ENCODE measurements at places on chromosomes 1 and 21.

DNA sequence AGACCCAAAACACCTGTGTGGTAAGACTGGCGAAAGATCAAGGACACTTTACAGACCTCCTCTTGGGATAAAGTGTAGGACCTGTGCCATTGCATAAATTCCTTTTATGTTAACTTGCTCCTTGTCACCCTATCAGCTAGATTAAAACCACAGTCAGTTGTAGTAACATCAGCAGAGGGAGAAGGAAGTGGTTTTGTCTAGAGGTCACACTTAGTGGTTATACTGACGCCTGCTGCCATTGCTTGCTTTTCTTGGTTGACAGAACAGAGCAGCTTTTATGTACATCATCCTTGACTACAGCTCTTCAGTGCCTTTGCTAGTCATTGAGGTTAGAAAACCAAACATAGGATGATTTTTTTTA lies 101.4 kb downstream of the PBX1 start:
- no peak for DNase-seq

- no peak for DNase-seq
Observed at GRCh38 chr1:33660956-33661355, 188.5 kb downstream of the ZSCAN20 start.

- no peak for DNase-seq
Observed at GRCh38 chr21:42535602-42536171, 22.0 kb downstream of the SLC37A1 start.

DNA sequence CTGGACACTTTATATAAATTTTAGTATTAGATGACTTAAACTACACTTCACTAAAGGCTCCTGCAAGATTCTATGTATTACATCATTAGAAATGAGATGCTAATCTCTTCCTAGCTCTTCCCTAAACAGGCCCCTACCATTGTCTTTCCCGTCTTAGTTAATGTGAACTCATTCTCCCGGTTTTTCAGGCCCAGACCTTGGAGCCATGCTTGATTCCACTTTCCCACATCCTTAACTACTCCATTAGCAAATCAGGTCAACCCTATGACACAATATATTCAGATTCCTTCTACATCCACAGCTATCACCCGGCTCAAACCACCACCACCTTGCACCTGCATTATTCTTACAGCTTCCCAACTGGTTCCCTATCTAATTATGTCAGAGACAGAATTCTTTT lies 73.3 kb downstream of the NVL start:
- DNase-seq = no peak

DNA sequence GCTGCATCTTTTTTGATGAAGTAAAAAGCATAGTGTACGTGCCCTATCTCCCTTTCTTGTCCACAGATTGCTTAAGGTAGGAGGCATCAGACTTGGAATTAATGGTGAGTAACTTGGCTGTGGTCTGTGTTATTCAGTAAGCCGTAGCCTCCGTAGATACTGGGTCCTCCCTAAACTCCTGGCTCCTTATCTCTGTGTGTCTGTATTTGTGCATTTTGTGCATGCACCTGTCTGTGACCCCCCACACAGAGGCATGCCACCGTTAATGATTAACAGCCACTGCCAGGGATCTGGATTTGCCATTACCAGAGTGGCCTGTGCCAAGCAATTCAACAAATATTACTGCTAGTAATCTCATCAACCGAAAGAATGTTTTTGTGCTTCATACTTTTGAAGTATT lies 31.9 kb downstream of the MAP3K21 start:
- no peak for DNase-seq

- no peak for DNase-seq
Observed at GRCh38 chr1:219174460-219175211, 958 bp downstream of the LYPLAL1 start.

DNA sequence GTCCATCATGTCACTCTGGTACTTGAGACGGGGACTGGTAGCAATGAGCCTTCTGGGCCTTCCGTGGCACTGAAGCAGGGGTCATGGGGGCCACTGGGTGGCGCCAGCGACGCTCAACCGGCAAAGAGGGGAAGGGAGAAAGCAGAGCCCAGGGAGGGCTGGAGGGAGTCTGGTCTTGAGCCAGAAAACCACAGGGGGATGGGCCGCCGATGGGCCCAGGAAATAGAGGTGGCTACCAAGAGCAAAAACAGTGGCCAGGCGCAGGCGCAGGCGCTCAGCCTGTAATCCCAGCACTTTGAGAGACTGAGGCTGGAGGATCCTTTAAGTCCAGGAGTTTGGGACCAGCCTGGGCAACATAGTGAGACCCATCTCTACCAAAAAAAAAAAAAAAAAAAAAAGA lies 21.8 kb downstream of the EXOC8 start:
- DNase-seq = no peak

DNA sequence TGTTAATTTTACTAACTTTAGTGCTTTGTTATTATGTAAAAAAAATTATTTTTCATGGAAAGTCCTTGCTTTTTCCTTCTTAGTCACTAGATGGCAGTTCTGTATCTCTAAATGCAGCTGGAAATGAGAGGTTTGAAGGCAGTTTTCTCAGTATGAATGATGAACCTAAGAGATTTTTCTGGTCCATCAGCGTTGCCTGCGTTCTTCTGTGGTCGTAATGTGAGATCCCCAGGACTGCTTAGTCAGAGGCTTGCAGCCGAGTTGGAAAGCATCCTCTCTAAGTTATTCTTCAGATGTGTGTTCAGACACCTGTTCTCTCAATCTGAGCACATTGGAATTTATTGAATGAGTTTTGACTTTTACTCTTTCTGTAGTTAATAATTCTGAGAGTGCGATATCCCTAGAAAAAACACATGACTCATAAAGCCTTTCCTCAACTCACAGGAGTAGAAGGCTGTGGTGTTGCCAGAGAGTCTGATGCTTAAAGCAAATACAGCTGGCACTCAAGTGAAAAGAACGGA lies 99.3 kb downstream of the FMN2 start:
- DNase-seq = no peak

DNA sequence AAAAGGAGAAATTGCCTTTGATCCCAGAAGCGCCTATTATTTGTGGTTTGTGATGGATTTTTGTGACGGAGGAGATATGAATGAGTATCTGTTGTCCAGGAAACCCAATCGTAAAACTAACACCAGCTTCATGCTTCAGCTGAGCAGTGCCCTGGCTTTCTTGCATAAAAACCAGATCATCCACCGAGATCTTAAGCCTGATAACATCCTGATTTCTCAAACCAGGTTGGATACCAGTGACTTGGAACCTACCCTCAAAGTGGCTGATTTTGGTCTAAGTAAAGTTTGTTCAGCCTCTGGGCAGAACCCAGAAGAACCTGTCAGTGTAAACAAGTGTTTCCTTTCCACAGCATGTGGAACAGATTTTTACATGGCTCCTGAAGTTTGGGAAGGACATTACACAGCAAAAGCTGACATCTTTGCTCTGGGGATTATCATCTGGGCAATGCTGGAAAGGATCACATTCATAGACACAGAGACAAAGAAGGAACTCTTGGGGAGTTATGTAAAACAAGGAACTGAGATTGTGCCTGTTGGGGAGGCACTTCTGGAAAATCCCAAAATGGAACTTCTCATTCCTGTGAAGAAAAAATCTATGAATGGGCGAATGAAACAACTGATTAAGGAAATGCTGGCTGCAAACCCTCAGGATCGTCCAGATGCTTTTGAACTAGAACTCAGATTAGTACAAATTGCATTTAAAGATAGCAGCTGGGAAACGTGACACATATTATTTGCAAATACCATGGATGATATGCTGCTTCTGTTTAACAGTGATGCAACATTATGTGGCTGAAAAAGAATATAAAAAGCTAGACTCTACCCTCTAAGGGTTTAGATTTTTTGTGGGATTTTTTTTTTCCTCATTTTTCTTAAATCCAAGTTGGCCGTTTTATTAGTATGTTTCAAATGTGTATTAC lies 10.5 kb downstream of the PDIK1L start:
- DNase-seq = no peak

DNA sequence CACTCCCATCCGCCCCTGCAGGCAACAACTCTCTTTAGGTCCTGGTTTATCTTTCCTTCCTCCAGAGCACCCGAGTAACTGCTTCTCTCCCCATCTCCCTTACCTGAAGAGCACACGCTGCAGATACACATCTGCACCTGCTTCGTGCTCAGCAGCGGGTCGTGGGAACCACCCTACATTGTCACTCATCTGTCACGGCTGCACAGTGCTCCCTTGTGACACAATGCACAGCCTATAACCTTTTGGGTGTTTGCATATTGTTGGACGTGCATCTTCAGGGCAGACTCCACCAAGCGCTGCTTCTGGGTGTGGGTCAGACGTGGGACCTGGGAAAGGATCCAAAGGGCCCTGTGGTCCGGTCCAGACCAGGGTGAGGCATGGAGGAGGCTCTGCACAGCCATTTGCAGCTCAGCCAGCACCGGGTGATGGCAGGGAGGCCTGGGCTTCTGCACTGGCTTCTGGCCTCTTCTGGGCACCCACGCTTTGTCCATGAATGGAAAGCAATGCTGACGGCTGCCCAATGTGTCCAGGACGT lies 42.5 kb downstream of the WDR4 start:
- DNase-seq = no peak
